Smooth muscle cell of trachea (primary cell): ENCODE measurements at places on chromosomes 5 and 9. TPM values are rescaled to one million over a fixed set of nuclear protein-coding genes. Genes with fewer than 3 reads are reported as not detected.

Gene GMCL2
- under 0.01 TPM in 1 of 2 replicates, not detected in the other for total RNA-seq

Gene PCDHA6
- 0.44 and 0.50 TPM in 2 replicates for total RNA-seq

Gene SPATA31C2
- total RNA-seq = not detected in 2 replicates

Gene MELK
- total RNA-seq = 5.3 and 35.3 TPM in 2 replicates

Gene LECT2
- not detected in 2 replicates for total RNA-seq

Gene OR1J2
- total RNA-seq = not detected in 2 replicates

Gene PKD2L2
- total RNA-seq = not detected in 2 replicates

Gene PCA3
- not detected in 2 replicates for total RNA-seq

Gene CDKN2B-AS1
- total RNA-seq = 4.5 and 10.9 TPM in 2 replicates

Gene CDX1
- 0.15 and 0.17 TPM in 2 replicates for total RNA-seq

Gene ANKRD18A
- total RNA-seq = 7.0 TPM in 1 of 2 replicates, not detected in the other

Gene STPG3
- 0.66 TPM in 1 of 2 replicates, not detected in the other for total RNA-seq

Gene SLC12A7
- total RNA-seq = 12.5 and 21.0 TPM in 2 replicates

Gene MYORG
- 1.2 and 1.9 TPM in 2 replicates for total RNA-seq

Gene NSG2
- total RNA-seq = not detected in 2 replicates

Gene ABLIM3
- 23.1 and 42.5 TPM in 2 replicates for total RNA-seq

Gene BASP1
- 112 and 163 TPM in 2 replicates for total RNA-seq

Gene OR1L4
- total RNA-seq = not detected in 2 replicates

Gene SPATA31C1
- not detected in 2 replicates for total RNA-seq

Gene SARDH
- 5.1 and 5.7 TPM in 2 replicates for total RNA-seq

Gene TNC
- 85.3 and 293 TPM in 2 replicates for total RNA-seq

Gene ARID3C
- not detected in 2 replicates for total RNA-seq
